ENCODE measurements at places on chromosomes 16 and 17.
A peak's percentile ranks its signal among the peaks of the same experiment; 100 is the strongest.

DNA sequence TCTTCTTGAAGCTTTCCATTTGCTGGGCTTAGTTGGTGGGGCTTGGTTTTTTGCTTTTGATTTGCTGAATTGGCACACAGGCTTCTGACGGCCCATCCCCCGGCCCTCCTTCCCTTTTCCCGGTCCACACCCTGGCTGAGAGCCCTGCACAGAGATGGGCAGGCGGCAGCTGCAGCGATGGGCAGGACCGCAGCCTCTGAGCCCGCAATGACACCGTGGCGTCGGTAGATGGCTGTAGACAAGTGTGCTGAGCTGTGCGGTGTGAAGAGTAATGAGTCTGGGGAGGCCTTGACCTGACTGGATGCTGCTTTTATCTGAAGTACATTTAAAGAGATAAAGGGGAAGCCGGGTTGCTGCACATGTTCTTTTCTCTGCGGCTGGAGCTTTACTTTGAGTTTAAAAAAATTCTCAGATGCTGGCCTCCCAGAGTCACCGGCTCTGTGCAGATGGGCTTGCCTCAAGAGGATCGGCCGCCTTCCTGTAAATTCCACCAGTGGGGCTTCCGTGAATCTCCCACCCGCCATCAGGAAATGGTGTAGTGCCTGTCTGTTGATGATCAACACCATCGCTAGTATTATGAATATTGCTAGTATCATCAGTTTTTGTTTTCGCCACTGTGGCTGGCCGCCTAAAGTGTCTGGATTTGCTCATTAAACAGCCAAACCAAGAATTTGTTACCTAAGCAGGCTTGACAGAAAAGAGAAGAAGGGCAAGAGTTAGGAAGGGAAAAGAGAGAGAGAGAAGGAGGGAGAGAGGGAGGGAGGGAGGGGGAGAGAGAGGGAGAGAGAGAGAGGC lies 245.6 kb upstream of the RBFOX1 start:
- DNase-seq = peak; percentile 43

DNA sequence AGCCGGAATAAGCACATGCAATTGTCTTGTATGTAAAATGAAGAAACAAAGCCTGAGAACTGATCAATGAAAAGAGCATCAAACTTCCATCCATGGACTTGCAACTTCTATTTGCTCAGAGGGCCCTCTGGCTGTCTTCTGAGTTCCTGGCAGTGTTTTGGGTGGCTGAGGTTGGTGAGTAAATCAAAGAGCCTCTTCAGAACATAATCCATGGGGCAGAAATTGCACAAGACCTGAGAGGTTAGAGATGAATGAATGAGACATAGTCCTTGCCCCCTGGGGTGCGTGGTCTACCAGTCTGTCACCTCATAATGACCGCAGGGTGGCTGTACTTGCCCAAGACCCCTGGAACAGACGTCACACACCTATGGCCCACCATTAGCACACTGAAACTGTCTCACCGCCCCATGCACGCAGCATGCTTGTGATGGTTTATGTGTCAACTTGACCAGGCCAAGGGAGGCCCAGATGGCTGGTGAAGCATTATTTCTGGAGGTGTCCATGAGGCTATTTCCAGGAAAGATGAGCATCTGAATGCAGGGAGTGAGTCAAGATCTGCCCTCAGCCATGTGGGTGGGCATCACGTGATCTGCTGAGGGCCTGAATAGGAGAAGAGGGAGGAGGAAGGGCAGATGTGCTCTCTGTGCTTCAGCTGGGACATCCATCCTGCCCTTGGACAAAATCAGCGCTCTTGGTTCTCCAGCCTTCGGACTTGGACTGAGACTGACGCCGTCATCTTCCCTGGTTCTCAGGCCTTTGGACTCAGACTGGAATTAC lies 8.3 kb downstream of the PIK3R6 start:
- no peak for DNase-seq

DNA sequence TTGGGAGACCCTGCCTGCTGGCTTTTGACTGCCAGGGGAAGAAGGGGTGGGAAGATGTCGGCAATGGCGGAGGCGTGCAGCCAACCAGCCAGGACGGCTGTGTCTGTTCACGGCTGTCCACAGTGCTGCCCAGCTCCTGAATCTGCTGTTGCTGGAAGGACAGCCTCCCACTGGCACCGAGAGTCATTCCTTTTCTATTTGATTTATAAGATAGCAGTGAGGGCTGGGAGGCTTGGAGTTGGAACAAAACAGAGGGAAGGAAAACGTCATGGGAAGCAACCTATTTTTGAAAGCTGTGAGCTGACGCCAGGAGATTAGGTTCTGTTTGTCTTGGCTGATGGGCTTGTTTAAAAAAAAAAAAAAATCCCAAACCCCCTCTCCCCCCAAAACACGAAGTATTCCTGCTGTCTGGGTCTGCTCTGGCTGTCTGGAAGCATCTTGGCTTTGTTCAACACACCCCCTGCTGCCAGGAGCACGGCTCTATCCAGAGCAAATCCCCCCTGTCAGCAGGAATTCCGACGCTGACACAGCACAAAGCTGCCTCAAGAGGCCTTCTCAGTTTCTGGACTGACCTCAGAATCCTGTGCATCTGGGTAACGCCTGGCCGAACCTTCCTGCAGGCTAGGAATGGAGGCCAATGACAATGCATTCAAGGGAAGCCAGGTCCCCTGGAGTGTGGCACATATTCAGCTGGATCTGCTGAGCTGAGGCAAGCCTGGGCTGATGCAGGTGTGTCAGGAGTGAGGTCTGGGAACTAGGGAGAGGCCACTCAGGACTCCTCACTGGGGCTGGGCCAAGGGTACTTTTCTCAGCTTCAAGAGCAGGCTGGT lies 41.0 kb upstream of the SREBF1 start:
- peak; percentile 41 for DNase-seq

DNA sequence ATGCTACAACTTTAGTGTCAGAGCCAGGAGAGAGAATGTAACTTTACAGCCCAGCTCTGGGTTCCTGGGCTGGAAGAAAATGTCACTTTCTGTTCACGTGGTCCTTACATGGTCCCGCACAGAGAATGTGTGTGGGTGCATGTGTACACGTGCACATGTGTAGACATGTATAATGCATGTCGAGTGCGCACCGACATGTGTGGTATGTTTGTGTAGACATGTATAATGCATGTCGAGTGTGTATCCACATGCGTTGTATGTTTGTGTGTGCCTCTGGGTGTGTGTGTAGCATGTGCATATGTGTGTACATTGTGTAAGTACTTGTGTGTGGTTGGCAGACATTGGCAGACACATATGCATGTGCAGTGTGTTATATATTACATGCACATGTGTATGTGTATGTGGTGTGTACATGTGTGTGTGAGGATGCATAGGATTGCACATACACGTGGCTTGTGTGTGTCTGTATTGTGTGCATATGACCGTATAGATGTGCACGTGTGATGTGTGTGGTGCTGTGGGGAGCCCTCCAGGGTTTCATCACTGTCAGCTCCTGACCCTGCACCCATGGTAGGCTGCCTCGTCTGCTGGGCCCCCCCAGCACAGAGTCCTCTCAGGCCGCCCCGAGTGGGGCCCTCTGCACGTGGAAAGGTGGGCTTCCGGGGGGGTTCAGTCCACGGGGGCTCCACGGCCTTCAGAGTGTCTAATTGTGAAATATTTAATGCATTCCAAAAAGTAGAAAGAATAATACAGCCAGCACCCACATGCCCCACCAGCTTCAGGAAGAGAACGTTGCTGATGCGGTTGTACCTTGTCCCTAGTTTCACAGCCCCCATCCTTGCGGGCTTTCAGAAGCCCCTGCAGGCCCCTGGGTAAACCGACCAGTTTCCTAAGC lies 214.2 kb upstream of the GSE1 start:
- no peak for DNase-seq

GRCh38 chr17:8966926-8967325 lies 1.4 kb upstream of the PIK3R5 start:
- DNase-seq = no peak

DNA sequence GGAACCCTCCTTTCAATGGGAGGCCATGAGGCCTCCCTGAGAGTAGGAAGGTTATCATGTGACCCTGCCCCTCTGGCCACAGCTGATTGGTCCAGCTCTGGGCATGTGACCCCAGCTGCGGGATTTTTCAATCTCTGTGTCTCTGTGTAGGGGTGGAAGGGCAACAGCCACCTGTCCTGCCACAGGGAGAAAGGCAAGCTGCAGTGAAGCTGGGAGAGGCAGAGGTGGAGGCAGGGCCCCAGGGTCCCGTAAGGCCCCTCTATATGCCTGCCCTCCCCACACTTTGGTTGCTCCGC lies 10.9 kb downstream of the DNAAF8 start:
- DNase-seq = no peak

DNA sequence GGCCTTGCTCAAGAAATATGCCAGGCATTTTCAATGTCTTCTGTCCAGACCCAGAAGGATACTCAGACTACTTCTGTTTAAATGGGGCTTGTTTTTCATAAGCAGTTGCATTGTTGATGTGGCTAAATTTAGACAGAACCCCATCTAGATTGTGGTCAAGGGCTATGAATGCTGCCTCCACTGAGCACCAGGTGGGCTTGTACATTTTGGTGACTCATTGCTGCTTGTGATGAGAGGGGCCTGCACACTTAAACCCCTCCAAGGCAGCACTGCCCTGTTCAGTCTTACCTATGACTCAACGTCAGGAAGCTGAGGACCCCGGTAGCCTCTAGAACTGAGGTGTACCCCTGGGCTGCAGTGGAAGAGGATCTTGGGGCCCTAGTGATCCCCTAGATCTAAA lies 144.0 kb downstream of the PRKCA start:
- DNase-seq = no peak

DNA sequence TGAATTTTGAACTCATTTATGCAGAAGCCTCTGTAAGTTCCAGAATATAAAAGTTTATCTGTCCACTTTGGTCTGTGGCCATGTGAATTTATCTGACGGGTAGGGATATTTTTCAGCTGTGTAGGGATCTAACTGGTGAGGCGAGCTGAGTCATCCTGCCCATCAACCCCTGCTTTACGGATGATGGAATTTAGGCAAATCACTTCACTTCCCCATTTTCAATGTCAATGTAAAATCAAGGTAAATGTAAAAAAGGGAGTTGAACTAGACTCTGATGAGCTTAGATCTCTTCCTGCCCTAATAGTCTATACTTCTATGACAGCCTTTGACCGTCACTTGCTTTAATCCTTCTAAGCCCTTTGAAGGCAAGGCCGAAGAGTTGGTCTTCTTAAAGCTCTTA lies 2.6 kb downstream of the SLC16A6 start:
- DNase-seq = no peak

DNA sequence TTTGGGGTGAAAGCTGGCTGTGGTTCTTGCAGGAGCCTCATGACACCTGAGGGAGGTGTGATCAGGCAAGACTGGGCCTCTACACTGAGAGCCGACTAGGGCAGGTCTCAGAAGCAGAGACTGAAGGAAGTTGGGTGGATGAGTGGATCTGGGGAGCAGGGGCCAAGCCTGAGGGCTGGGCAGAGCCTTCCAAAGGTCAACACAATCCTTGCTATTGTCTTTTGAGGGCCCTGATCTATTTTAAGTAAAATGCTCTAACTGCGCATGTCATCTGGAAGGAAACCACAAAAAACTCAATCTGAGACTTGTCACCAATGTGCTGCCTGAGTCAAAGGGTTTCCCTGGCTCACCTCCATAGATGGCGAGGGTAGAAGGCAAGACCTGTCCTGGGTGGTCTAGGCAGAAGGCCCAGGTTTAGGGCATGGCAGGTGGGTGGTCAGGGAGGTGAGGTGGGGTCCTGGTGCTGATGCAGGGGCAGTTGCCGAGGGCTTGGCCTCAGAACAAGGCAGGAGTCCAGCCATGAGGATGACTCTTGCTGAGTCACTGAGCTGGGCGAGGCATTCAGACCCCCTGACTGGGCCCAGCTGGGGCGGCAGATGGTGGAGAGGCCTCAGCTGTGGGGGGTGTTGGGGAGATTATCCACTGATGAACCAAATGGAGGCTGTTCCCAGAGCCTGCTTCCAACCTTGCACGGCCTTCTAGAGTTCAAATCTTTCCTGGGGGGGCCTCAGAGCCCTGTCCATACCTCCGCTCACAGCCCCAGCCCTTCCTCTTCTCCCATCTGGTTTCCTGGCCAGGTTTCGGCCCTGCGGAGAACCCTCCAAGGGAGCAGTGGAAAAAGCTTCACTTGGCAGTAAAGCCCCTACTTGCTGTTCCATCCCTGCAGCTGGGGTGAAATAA lies 5.1 kb downstream of the MVP start:
- no peak for DNase-seq

DNA sequence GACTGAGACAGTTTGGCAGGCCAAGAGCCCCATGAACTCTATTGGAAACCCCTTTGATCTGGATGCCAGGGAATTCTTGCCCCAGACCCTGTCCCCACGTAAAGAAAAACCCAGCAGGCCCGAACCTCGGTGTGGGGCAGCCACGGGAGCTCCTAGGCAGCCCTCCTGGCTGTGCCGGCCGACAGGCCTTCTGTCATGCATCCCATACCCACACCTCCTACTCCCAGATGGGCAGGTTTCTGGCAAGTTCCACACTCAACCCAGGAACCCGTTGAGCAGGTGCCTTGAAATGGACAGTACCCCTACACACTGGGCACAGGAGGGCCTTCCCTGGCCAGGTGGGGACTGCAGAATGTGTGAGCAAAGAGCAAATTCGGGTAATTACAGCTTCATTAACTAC lies 23.6 kb upstream of the ATP2C2 start:
- DNase-seq = no peak

- DNase-seq = no peak
Observed at GRCh38 chr17:77611791-77612502, 346.6 kb upstream of the TNRC6C start.

DNA sequence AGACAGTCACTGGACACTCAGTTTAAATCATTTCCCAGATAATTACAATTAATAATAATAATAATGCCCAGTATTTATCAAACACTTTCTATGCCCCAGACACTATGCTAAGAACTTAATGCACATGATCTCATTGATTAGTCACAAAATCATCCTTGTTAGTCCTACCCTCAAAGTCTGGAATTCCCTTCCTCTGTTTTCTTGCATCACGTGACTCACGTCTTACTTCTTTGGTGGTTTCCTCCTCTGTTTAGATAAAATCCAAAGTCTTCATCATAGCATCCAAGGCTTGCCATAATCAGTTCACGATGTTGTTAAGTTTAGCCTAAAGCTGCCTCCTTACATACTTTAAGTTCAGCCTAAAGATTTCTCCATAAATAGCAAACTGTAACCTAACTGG lies 471.9 kb downstream of the PMP22 start:
- DNase-seq = no peak

DNA sequence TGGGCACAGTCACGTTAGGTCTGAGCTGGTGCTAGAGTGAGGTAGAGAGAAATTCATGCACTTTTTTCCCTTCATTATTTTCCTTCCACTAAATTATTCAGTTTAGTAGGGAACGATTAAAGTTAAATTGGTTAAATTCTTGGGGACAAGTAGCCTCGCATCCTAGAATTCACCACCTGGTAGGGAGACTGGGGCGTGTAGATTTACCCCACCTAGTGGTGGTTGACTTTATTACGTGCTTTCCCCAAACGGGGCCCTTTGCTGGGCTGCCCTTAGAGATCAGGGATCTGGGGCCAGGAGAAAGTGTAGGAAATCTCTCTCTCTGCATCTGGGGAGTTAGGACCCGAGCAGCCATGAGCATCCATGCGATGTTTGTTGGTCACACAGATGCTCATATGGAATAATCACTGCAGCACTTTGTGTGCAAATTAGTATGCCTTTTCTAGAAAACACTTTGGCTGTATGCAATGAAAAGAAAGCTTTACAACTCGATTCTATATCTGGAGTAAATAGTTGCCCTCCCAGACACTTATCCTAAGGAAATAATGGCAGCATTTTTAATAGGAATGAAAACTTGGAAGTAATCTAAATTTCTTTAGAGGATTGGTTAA lies 107.0 kb downstream of the PLCG2 start:
- DNase-seq = no peak
